Peyer's patch (tissue), 4 donors: ENCODE measurements at places on chromosomes 7 and 10. TPM values are rescaled to one million over a fixed set of nuclear protein-coding genes. Genes with fewer than 3 reads are reported as not detected.

- H3K27ac ChIP-seq = no peak overlapping the region
- no peaks in the 10 kb centered on the region for H3K27me3 ChIP-seq
- DNase-seq = no peak
- H3K36me3 ChIP-seq = no peaks in the 10 kb centered on the region
- no peak overlapping the region for H3K4me3 ChIP-seq
Measured at GRCh38 chr7:47816647-47817046, 131.6 kb downstream of the PKD1L1 start.

GRCh38 chr10:112553315-112553714 lies 106.3 kb downstream of the VTI1A start:
- H3K27ac ChIP-seq = no peak overlapping the region
- H3K4me3 ChIP-seq = no peak overlapping the region
- no peaks in the 10 kb centered on the region for H3K36me3 ChIP-seq
- H3K4me1 ChIP-seq = no peaks in the 10 kb centered on the region
- DNase-seq = no peak

- peaks cover 5% of the 10 kb centered on the region for H3K4me1 ChIP-seq
- H3K36me3 ChIP-seq = no peaks in the 10 kb centered on the region
- H3K4me3 ChIP-seq = no peak overlapping the region
Measured at GRCh38 chr7:157431951-157432540, 95.2 kb downstream of the DNAJB6 start.

The EGR2 gene
- total RNA-seq = 5.0 TPM

GRCh38 chr10:110426294-110427181 lies 71.2 kb upstream of the DUSP5 start:
- H3K27me3 ChIP-seq = no peaks in the 10 kb centered on the region
- peaks cover 4% of the 10 kb centered on the region for H3K4me1 ChIP-seq
- H3K4me3 ChIP-seq = no peak overlapping the region
- H3K27ac ChIP-seq = peak overlapping the region; percentile 36
- peak; percentile 28 for DNase-seq

DNA sequence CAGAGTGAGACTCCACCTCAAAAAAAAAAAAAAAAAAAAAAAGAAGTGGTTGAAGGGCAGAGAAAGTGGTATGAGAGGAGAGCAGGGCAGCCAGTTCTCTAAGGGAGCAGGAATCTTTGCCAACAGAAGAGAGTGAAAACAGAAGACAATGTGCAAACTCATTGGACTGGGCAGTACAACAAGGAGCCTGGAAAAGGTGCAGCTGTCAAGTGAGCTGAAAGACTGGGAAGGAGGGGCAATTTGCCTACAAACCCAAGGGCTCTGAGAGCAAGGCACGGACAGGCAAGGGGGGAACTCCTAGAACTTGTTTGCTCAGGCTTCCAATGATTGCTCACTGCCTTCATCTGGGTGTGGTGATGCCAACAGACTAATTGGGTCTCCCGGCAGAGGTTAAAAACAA lies 9.5 kb downstream of the ACTR1A start:
- no peak overlapping the region for H3K4me3 ChIP-seq
- peaks cover 3% of the 10 kb centered on the region for H3K36me3 ChIP-seq
- H3K27me3 ChIP-seq = no peaks in the 10 kb centered on the region
- no peak overlapping the region for H3K27ac ChIP-seq
- peaks cover 9% of the 10 kb centered on the region for H3K4me1 ChIP-seq
- no peak for DNase-seq

The VGF gene
- not detected for total RNA-seq

The XRCC2 gene
- 2.1 TPM for total RNA-seq

DNA sequence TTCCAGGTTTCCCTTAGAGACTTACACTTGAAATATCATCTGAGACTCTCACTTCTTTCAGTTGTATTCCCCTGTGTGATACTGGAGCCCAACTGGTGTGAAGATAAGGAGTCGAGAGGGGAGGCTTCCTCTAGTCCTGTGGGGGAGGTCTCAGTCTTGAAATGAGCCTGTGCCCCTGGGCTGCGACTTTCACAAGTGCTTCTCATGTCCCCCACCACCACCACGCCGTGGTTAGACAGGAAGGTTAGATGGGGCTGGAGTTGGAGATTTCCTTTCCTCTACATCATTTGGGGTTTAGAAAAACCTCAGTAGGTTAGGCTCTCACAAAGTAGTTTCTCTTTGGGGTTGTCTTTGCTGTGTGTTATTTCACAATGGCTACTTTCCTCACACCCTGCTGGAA lies 25.6 kb upstream of the MKX start:
- no peaks in the 10 kb centered on the region for H3K36me3 ChIP-seq
- no peak for DNase-seq
- H3K4me3 ChIP-seq = no peak overlapping the region
- no peaks in the 10 kb centered on the region for H3K4me1 ChIP-seq
- H3K27me3 ChIP-seq = no peaks in the 10 kb centered on the region
- no peak overlapping the region for H3K27ac ChIP-seq

DNA sequence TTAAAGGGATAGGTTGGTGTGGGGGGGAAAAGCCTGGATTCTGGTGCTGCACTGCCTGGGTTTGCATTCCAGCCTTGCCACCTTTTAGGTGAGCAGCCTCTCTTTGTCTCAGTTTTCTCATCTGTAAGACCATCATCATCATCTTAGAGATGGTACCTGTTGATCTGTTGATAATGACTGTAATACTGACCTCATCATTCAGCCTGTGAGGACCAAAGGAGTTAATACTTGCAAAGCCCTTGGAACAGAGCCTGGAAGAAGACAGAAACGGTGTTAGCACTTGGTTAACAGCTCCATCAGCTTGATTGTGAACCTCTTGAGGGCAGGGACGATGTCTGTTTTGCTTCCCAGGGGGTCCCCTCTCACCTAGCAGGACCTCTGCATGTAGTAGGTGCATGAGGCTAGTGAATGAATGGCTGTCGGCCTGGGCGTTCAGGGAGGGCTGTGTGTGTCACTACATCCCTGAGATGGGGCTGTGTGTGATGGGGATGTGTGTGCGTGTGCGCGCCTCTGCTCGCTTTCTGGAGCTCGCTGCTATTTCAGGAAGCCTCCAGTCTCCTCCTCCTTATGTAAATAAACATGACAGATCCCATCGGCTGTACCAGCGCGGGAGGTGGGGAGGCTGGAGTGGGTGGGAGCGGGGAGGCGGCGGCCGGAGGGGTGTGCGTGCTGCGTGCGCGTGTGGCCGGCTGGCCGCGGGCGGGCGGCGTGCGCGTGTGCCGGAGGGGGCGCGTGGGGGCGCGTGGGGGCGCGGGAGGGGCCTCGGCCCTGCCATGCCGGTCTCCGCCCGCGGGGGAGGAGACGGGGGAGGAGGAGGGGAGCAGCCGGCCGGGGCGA lies 61.2 kb downstream of the NEURL1 start:
- no peaks in the 10 kb centered on the region for H3K27me3 ChIP-seq
- no peaks in the 10 kb centered on the region for H3K4me1 ChIP-seq
- H3K4me3 ChIP-seq = peak overlapping the region; percentile 62
- peak overlapping the region; percentile 46 for H3K27ac ChIP-seq
- DNase-seq = peak; percentile 19
- H3K36me3 ChIP-seq = no peaks in the 10 kb centered on the region

DNA sequence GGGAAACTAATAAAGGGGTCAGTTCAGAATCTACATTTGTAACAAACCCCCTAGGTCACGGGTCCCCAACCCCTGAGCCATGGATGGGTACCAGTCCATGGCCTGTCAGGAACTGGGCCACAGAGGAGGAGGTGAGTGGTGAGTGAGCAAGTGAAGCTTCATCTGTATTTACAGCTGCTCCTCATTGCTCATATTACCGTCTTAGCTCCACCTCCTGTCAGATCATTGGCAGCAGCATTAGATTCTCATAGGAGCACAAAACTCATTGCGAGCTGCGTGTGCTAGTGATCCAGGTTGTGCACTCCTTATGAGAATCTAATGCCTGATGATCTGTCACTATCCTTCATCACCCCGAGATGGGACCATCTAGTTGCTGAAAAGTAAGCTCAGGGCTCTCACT lies 88.4 kb upstream of the MPP7 start:
- DNase-seq = no peak
- H3K27ac ChIP-seq = no peak overlapping the region
- no peaks in the 10 kb centered on the region for H3K27me3 ChIP-seq
- H3K4me1 ChIP-seq = no peaks in the 10 kb centered on the region
- no peak overlapping the region for H3K4me3 ChIP-seq

The SPDYE8 gene
- total RNA-seq = not detected

DNA sequence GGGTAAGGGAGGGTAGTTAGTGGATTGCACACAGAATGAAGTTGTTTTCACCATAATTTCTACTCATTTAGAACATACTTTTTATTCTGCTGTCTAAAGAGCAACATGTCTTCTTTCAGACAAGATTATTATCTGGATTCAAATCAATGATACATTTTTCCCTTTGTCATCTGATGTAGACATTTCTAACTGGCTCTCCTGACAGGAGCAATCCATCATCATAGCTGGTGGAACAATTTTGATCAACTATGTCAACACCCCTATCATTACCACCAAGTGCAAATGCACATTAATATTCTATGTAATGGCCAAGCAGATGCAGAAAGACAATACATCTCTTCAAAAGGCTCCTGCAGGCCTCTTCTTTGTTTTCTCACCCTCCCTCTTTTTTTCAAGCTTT lies 672.9 kb upstream of the LRRTM3 start:
- DNase-seq = no peak
- no peaks in the 10 kb centered on the region for H3K36me3 ChIP-seq
- H3K27me3 ChIP-seq = no peaks in the 10 kb centered on the region
- H3K4me1 ChIP-seq = no peaks in the 10 kb centered on the region
- H3K27ac ChIP-seq = no peak overlapping the region

DNA sequence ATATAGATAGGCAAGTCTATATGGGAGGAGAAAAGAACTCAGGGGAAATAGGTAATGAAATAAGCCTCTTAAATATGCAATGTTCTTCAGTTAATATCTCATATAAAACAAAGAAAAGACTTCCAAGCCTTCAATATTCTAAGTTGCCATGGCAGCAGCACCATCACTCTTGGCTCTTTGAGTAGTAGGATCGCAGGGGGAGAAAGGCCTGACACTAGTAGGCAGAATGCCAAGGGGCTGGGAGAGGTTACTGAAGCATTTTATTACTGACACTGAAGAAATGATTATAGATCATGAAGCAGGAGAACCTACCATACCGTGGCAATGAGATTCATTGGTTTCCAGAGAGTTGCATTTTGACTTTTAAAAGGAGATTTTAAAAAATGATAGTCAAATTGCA lies 193.9 kb downstream of the NXPH1 start:
- H3K27me3 ChIP-seq = no peaks in the 10 kb centered on the region
- no peak overlapping the region for H3K27ac ChIP-seq
- no peaks in the 10 kb centered on the region for H3K4me1 ChIP-seq
- no peak for DNase-seq
- no peak overlapping the region for H3K4me3 ChIP-seq
- no peaks in the 10 kb centered on the region for H3K36me3 ChIP-seq

- H3K36me3 ChIP-seq = no peaks in the 10 kb centered on the region
- no peaks in the 10 kb centered on the region for H3K27me3 ChIP-seq
- no peak overlapping the region for H3K4me3 ChIP-seq
- H3K4me1 ChIP-seq = no peaks in the 10 kb centered on the region
- no peak overlapping the region for H3K27ac ChIP-seq
Measured at GRCh38 chr7:65325793-65326432, 47.7 kb upstream of the ZNF92 start.

The FGFR2 gene
- total RNA-seq = 12.9 TPM

The STAMBPL1 gene
- total RNA-seq = 54.6 TPM

DNA sequence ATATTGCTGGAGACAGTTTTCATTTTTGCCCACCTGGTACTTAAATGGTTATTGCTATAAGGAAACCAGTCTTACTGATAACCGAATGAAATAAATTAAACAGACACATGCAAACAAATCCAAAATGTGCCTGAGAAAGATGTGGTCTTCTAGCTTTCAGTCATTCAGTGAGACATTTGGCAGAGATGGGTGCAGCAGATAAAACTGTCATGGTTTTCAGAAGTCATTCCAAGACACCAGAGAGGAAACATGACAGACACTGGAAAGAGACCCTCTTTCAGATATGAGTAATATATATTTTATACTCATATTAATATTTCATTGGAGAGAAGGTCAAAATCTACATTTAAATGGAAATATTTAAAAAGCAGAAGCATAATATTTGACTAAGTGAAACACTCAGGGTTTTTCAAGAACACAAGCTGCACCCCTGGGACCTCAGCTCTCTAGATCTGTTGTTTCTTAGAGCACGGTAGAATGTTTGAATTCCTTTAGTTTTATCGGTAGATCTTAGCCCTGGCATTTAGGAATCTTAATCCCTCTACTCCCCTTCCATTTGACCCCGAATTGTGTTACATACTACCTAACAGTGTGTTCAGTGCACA lies 246.1 kb downstream of the AUTS2 start:
- no peak overlapping the region for H3K4me3 ChIP-seq
- no peaks in the 10 kb centered on the region for H3K27me3 ChIP-seq
- no peak overlapping the region for H3K27ac ChIP-seq
- H3K4me1 ChIP-seq = peaks cover 3% of the 10 kb centered on the region
- no peak for DNase-seq

DNA sequence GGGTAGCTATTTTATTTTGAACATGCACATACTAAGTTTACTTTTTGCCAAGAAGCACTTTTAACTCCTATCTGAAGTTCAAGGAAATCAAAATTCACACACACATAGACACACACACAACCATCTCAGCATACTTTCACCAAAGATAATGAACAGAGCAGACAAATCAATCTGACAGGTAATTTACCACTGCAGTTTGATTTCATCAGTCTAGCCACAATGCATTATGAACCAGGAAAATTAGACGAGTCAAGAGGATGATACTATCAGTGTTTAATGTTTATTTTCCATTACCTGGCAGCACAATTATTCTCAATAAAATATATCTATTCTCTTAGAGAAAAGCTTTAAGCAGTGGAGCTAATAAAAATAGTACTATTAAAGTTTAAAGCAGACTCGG lies 147.9 kb downstream of the ARHGAP12 start:
- H3K4me3 ChIP-seq = no peak overlapping the region
- H3K27ac ChIP-seq = no peak overlapping the region
- no peaks in the 10 kb centered on the region for H3K4me1 ChIP-seq
- DNase-seq = no peak

DNA sequence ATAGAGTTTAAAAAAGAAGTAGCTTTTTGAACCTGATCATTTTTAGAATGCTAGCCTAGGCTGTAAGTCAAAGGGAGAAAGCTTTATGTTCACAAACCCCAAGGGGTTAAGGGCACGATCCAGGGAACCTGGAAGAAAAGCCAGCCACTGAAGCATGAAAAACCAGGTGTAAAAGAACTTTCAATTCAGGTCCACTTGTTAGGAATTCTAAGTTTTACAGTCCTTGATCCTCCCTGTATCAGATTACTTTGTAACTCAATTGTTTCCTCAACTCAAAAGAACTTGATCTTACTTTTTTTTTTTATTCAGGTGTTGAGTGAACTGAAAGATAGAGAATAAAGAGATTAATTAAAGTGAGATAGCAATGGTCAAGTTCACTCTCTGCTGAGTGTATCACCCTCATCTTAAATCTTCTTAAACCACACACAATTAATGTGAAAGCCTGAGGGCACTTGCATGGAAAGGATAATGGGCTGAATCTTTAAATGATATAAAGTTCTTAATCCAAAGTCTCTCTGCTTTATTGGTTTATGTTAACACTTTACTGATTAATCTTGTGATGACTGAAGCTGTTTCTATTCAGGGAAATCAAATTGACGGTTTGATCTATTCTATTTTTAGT lies 672.2 kb upstream of the LRRN3 start:
- no peak overlapping the region for H3K4me3 ChIP-seq
- no peak overlapping the region for H3K27ac ChIP-seq
- H3K4me1 ChIP-seq = no peaks in the 10 kb centered on the region
- no peaks in the 10 kb centered on the region for H3K36me3 ChIP-seq
- H3K27me3 ChIP-seq = no peaks in the 10 kb centered on the region
- DNase-seq = no peak

GRCh38 chr10:110679486-110680272 lies 35.5 kb downstream of the RBM20 start:
- H3K4me1 ChIP-seq = no peaks in the 10 kb centered on the region
- H3K27me3 ChIP-seq = no peaks in the 10 kb centered on the region
- H3K4me3 ChIP-seq = no peak overlapping the region

GRCh38 chr10:21002091-21002878 lies 105.2 kb upstream of the NEBL start:
- H3K4me1 ChIP-seq = no peaks in the 10 kb centered on the region
- no peak overlapping the region for H3K4me3 ChIP-seq
- H3K36me3 ChIP-seq = no peaks in the 10 kb centered on the region

The AS3MT gene
- total RNA-seq = not detected
